ENCODE measurements at places on chromosomes 4 and X. TPM values are rescaled to one million over a fixed set of nuclear protein-coding genes. Genes with fewer than 3 reads are reported as not detected.

The MOB1B gene
- polyA plus RNA-seq: 29.5 TPM

The SCD5 gene
- polyA plus RNA-seq: 3.3 TPM

The DMD gene
- polyA plus RNA-seq: 104 TPM

The GPC4 gene
- polyA plus RNA-seq: 94.4 TPM

The TGIF2LX gene
- not detected for polyA plus RNA-seq

The USP17L19 gene
- not detected for polyA plus RNA-seq

The CSAG1 gene
- polyA plus RNA-seq: not detected

The ABCG2 gene
- polyA plus RNA-seq: 4.2 TPM

The LRIT3 gene
- 0.14 TPM for polyA plus RNA-seq

The CSAG2 gene
- polyA plus RNA-seq: not detected

The SMPX gene
- polyA plus RNA-seq: 290 TPM

The TAF7L gene
- polyA plus RNA-seq: 0.36 TPM

The HPGDS gene
- 9.4 TPM for polyA plus RNA-seq

The AFM gene
- polyA plus RNA-seq: not detected

The STATH gene
- polyA plus RNA-seq: not detected

The DACH2 gene
- polyA plus RNA-seq: 0.72 TPM

The SSX1 gene
- polyA plus RNA-seq: not detected

The EREG gene
- not detected for polyA plus RNA-seq

The ZNF732 gene
- 1.2 TPM for polyA plus RNA-seq

The LNX1 gene
- polyA plus RNA-seq: 5.1 TPM

The F8A1 gene
- 9.2 TPM for polyA plus RNA-seq

The HTN1 gene
- not detected for polyA plus RNA-seq

The SMS gene
- 61.0 TPM for polyA plus RNA-seq

The P2RY8 gene
- polyA plus RNA-seq: 0.76 TPM

The REPS2 gene
- 10.3 TPM for polyA plus RNA-seq

The BGN gene
- polyA plus RNA-seq: 192 TPM

The DUX4 gene
- polyA plus RNA-seq: not detected

The GYPA gene
- 5.3 TPM for polyA plus RNA-seq

The ADH1A gene
- 1.2 TPM for polyA plus RNA-seq

The CFP gene
- 3.9 TPM for polyA plus RNA-seq

The MAGEE2 gene
- polyA plus RNA-seq: not detected

The AKAP14 gene
- polyA plus RNA-seq: not detected

The FAT4 gene
- 29.4 TPM for polyA plus RNA-seq

The PNMA6A gene
- polyA plus RNA-seq: 4.8 TPM

The DCAF12L1 gene
- 1.9 TPM for polyA plus RNA-seq

The CCDC120 gene
- polyA plus RNA-seq: 4.6 TPM

The CNGA1 gene
- polyA plus RNA-seq: 0.94 TPM

The TKTL2 gene
- polyA plus RNA-seq: not detected

The FNIP2 gene
- polyA plus RNA-seq: 15.6 TPM

The LDOC1 gene
- 38.3 TPM for polyA plus RNA-seq

The PPID gene
- not detected for polyA plus RNA-seq

The PASD1 gene
- polyA plus RNA-seq: 0.24 TPM

The OCRL gene
- polyA plus RNA-seq: 18.2 TPM

The GPC3 gene
- 409 TPM for polyA plus RNA-seq

The CFAP99 gene
- not detected for polyA plus RNA-seq

The DSPP gene
- polyA plus RNA-seq: not detected

The GPM6B gene
- 23.8 TPM for polyA plus RNA-seq

The GASK1B gene
- not detected for polyA plus RNA-seq

The HDX gene
- polyA plus RNA-seq: 4.5 TPM

The CHIC1 gene
- polyA plus RNA-seq: 9.5 TPM

The GLOD5 gene
- polyA plus RNA-seq: not detected

The TSPAN7 gene
- polyA plus RNA-seq: 103 TPM

The PPM1K gene
- polyA plus RNA-seq: 26.0 TPM
